ENCODE measurements at places on chromosomes 7 and 10.

- no peak for DNase-seq
Measured at GRCh38 chr10:77554996-77555397, 82.6 kb downstream of the KCNMA1 start.

- DNase-seq: no peak
Measured at GRCh38 chr10:63236113-63236935, 103.2 kb downstream of the NRBF2 start.

GRCh38 chr7:67625257-67625737 lies 628.7 kb downstream of the TYW1 start:
- DNase-seq: no peak

DNA sequence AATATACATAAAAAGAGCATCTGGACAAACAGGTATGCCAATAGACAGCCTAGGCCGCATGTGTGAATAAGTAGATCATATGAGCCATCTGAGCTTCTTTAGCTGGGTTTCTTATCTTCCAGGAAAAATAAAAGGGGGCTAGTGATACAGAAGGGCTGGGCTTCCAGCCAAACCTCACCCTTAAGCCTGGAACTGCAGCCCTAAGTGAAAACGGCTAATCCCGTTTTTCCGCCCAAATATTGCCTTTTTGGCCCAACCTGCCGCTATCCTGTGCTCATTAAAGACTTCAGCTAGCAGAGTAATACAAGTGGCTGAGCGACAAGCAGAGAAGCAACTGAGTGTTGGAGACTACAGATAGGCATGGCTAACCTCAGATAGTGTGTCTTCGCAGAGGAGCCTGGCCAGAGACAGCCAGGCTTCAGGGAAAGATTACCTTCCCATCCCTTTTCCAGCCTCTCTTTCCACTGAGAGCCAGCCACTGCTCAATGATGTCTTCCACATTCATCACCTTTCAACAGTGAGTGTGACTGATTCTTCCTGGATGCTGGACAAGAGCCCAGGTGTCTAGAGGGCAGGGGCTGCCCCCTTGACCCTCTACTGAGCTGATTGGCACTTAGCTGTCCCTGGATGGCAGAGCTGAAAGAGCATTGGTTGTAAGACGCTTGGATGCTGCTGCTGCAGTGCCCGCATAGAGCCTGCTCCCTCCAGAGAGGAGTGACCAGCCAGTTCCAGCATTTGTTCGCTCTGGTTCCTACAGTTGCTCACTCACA lies 108.9 kb downstream of the ITGB8 start:
- DNase-seq: no peak

DNA sequence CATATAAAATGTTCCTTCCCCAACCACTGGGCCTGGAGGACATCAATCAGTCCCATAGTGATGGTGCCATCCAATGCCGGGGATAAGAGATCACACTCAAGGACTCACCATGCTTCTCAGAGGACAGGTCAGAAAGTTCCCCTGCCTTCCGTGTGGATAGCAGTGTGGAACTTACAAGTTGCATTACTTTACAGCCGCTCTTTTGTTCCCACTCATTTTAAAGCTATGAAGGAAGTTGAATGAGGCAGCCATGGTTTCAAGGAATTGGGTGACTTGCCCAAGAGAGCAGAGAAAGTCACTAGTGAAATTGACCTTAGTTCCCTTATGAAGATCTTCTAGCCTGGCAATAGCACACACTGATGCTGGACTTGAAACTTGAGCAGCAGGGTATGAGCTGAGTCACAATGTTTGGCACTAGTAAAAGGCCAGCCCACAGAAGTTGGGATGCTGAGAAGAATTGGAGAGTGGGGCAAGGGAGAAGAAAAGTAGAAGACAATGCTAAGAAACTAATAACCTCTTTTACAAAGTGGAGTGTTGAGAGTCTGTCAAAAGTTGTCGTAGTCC lies 78.7 kb downstream of the CXCL12 start:
- DNase-seq: no peak

DNA sequence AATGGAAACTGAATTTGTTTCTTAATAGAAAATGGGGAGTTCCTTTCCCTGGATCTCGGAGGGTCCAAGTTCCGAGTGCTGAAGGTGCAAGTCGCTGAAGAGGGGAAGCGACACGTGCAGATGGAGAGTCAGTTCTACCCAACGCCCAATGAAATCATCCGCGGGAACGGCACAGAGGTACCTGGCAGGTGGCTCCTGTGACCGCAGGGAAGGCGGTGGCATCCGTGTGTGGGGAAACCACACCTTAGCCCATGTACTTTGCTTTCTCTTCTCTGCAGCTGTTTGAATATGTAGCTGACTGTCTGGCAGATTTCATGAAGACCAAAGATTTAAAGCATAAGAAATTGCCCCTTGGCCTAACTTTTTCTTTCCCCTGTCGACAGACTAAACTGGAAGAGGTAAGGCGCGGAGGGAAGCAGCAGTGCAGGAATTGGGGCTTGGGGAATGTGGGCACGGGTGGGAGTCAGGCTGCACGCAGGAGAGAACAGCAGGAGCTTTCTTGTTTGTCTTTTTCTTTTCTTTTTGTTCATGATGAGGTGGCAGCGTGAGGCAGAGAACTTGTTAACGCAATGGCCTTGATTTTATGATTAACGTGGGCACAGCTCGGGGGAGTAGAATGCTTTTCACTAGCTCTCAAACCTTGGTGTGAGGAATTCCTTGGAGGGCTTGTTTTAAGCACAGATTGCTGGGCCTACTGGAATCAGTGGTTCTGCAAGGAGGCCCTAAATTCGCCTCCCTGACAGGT lies 12.8 kb downstream of the HKDC1 start:
- DNase-seq: peak; percentile 38

- DNase-seq: no peak
Measured at GRCh38 chr10:586151-586550, 103.3 kb downstream of the DIP2C start.

GRCh38 chr7:29866490-29866930 lies 60.2 kb downstream of the WIPF3 start:
- no peak for DNase-seq

GRCh38 chr10:7903851-7904250 lies 85.5 kb downstream of the TAF3 start:
- no peak for DNase-seq

DNA sequence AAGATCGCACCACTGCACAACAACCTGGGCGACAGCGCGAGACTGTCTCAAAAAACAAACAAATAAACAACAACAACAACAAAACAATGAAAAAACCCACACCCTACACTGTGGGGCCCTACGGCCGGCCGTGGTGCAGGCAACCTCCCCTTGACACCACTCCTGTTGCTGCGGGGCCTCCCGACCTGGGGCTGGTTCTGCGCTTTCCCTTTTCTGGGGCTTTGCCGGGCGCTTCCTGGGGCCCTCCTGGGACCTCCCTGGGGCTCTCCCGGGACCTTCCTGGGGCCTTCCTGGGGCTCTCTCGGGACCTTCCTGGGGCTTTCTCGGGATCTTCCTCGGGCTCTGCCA lies 46.6 kb downstream of the INSIG1 start:
- DNase-seq: no peak

GRCh38 chr7:128934361-128935341 lies 3.1 kb upstream of the IRF5 start:
- peak; percentile 57 for DNase-seq

- DNase-seq: no peak
Measured at GRCh38 chr7:101985057-101985902, 167.9 kb downstream of the CUX1 start.

GRCh38 chr7:155490697-155491628 lies 33.0 kb downstream of the EN2 start:
- peak; percentile 45 for DNase-seq

GRCh38 chr7:3065724-3066143 lies 22.1 kb upstream of the CARD11 start:
- peak; percentile 61 for DNase-seq

GRCh38 chr10:47383261-47384147 lies 589 bp downstream of the ZNF488 start:
- DNase-seq: no peak

GRCh38 chr10:63744060-63744941 lies 223.1 kb downstream of the REEP3 start:
- DNase-seq: no peak

GRCh38 chr10:117609796-117610170 lies 67.2 kb downstream of the EMX2 start:
- DNase-seq: no peak

DNA sequence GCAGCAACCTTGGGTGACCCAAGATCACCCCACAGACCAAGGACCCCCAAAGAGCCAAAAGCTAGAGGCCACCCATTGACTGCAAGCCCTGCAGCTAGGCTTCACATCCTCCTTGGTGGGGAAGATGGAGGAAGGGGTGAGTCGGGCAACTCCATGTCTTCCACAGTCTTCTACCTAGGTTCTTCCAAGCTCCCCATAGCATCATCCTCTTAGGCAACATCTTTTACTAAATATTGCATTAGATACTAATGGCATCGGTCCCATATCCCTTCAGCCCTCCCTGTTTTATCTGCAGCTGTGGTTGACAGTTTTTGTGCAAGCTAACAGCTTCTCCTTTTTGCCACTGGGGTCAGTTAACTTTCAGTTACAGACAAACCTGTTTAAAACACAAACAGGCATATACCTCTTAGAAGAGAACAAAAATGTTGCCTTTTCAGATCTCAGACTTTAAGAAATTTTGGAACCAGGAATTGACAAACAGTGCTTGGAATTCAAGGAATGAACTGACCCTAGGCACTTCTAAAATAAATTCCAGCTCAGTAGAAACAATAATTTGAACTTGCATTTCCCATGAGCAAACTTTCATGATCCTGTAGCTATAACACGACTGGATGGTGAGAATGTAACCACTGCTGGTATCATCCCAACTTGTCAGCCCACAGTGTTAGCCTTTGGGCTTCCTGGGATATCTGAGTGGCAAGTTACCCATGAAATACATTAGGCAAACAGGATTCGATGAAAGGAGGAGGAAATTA lies 33.9 kb upstream of the MSMB start:
- DNase-seq: no peak

- DNase-seq: no peak
Measured at GRCh38 chr7:133869556-133869955, 257.6 kb upstream of the LRGUK start.

- no peak for DNase-seq
Measured at GRCh38 chr7:861222-861621, 15.1 kb upstream of the GET4 start.

GRCh38 chr10:1516492-1517165 lies 220.7 kb downstream of the ADARB2 start:
- no peak for DNase-seq

All from CD4-positive, alpha-beta T cell treated with Interferon gamma for 1 hour (primary cell).